ENCODE measurements at places on chromosomes 4 and X. TPM values are rescaled to one million over a fixed set of nuclear protein-coding genes. Genes with fewer than 3 reads are reported as not detected.

Gene PGAM4
- polyA plus RNA-seq, result not detected

Gene TKTL2
- not detected for polyA plus RNA-seq

Gene IL1RAPL2
- not detected for polyA plus RNA-seq

Gene TKTL1
- polyA plus RNA-seq, result 0.41 TPM

Gene KLHL34
- not detected for polyA plus RNA-seq

Gene SPANXA2
- polyA plus RNA-seq, result not detected
